Esophagus squamous epithelium (tissue), 5 donors: ENCODE measurements at places on chromosomes 1 and 21.

DNA sequence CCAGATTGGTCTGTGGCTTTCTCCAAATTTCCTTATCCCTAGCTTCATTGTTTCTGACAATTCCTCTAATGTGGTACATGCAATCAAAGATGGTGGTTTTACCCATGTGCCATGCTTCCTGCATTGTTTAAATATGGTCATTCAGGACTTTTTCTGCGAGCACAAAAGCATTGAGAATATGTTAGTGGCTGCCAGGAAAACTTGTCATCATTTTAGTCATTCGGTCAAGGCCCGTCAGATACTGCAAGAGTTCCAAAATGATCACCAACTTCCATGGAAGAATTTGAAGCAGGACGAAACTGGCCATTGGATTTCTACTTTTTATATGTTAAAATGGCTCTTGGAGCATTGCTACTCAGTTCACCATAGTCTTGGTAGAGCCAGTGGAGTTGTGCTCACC lies 3.7 kb downstream of the ZBED6 start:
- no peak for DNase-seq

- DNase-seq, result no peak
Observed at GRCh38 chr1:67013573-67013972, 40.4 kb downstream of the SLC35D1 start.

DNA sequence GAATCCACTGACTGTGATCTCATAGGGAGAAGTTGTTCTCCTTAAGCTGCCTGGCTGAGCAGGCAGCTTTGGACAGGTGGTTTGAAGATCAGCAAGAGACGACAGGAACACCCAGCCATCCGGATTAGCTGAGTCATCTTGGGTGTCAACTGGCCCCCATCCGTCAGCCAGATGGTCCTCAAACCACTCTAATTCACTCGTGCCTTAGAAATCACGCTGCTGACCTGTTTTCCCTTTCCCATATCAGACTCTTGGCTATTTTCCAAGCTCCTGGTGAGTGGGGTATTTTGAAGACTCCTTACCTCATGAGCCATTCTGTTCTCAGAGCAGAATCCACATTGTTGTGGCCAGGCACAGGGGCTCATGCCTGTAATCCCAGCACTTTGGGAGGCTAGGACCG lies 149.1 kb upstream of the L1TD1 start:
- DNase-seq, result no peak

DNA sequence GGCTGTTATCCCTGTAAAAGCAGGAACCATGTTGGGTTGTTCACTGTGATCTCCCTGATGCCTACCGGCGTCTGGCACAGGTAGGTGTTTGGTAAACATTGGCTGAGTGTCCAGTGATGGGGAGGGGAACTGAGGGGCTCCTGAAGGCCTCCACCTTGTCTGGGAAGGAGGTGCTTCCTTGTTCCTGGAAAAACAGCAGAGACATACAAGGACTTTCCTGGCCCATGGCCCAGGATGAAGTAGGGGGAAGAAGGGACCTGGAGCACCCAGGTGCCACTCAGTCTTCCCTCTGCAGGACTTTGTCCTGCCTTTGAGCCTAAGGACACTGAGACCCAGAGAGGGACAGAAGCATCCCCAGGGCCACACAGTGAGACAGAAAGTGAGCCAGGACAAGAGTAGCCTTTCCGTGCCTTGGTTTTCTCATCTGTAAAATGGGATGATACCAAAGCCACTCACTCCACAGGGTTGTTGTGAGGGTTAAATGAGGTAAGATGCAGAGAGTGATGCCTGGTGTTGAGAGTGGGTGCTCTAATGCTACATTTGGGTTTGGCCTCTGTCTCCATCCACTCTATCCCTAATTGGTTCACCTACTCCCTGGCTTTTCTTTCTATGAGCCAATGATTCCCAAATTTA lies 6.1 kb upstream of the HEYL start:
- no peak for DNase-seq

GRCh38 chr1:172673761-172674160 lies 14.9 kb downstream of the FASLG start:
- no peak for DNase-seq

DNA sequence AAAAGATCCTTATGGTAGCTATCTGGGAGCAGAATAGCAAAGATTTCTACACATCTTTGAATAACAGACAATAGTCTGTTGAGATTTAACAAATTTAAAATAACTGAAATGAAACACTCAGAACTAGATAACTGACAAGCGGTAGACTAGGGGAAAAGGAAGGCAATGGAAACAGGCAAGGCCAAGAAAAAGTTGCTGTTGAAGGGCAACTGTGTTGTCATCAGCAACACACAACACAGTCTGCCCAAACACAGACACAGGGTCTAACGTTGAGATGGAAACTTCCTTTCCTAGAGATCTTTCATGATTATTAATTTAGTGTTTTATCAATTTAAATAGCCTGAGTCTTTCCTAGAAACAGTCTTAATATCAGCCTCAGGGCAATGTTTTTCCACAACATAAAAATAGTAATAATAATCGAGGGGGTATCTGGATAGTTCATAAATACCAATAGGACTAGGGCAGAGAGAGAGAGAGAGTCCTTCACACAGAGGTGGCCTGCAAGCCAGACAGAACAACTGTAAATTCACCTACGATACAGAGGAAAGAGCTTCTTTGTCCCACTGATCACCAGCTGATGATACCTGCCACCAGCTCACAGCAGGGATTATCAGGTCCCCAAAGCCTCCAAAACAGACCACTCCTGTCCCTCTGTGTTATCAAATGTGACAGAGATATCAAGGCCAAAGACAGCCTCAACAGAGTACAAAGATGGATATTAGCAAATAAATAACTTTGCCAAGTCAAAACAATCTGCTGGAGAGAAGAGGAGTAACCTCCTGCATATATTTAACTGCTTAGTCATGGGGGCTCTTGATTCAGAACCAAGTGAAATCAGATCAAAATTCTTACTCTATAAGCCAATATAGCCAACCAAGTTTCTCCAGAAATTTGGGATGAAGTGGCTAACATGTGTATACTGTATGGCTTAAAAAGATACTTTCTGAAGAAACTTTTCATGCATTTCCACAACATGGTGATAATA lies 245.3 kb downstream of the SLC45A1 start:
- no peak for DNase-seq

DNA sequence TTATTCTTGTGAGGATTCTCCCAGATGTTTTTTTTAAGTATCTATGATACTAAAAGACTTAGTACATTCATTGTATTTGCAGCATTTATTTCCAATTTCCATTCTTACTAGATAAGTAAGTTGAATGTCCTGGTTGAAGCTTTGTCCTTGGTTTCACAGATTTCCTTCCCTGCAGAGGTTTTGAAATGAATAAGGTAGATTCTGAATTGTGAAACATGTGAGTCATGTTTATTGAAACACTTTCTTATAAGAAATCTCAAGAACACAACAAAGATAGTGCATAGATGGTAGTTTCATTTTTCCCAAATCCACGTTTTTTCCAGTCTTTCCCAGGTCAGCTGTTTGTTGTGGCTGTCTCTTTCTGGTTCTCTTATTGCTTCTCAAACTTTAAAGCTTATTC lies 24.8 kb downstream of the GABPA start:
- DNase-seq, result no peak

DNA sequence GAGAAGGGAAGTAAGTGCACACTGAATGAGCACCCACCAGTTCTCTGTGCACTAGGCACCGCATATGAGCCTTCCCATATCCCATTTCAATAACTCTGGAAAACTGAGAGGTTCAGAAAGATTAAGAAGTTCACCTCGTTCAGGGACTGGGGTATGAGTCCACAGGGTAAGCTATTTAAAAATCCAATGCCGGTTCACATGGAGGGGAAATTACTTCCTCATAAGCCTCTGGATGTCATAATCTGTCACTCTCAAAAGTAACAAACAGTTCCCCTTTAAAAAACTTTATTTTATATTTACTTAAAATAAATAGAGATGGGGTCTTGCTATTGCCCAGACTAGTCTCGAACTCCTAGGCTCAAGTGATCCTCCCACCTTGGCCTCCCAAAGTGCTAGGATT lies 1.9 kb downstream of the OR2B11 start:
- DNase-seq, result no peak

- DNase-seq, result no peak
Observed at GRCh38 chr1:76084029-76084627, 9.6 kb downstream of the ST6GALNAC3 start.

GRCh38 chr1:18099026-18099425 lies 8.6 kb upstream of the IGSF21 start:
- no peak for DNase-seq

DNA sequence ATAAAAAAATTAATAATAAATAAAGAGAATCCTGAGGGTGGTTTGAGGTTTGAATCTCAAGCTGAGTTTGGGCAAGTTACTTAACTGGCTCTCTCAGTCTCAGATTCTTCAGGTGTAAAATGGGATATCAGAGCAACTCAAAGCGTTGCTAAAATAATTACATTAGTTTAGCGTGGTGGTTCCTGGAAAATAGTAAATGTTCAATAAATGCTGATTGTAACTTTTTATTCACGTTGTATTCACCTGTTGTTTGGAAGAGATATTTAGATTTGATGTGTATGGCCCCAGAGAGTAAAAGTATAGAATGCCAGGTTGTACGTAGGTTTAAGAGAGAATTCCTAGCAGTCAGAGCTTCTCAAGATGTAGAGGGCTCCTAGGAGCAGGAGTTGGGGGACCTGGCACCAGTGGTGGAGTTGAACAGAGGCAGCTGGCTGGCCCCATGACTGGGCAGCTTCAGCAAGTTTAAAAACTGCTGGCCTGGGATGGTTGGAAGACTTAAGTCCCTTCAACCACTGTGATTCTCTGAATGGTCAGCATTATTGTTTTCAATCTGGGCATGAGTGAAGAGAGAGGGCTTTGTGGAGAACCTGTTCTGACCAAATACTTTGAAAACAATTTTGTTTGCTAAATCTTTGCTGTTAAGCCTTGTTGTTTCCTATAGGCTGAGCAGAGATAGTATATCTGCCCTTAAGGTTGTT lies 22.4 kb downstream of the PRCC start:
- DNase-seq, result no peak

DNA sequence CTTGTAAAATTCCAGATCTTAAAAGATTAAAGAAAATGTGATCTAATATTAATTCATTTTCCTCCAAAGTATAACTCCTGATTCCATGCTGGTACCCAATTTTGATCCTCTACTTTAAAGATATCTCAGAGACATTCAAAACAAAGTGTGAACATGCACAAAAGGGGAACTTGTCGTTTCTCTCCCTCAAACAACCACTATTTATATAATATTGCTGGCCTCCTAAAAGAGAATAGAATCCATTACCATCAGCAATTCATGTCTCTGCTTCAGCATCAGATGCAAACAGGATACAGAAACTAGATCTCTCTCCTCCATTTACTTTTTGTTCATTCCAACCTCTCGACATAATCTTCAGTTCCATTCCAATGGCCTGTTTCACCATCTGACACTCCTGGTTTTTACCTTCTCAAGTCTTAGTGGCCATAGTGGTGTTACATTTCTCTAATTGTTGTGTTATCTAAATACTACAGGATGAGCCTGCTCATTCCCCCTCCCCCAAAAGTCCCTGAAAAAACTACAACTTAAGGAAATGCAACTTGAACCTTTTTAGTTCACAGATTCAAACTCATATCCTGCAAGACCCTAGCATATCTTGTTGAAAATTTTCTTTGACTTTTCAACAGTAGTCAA lies 4.1 kb downstream of the NRIP1 start:
- no peak for DNase-seq

GRCh38 chr1:243543501-243543900 lies 287.7 kb downstream of the SDCCAG8 start:
- DNase-seq, result no peak

DNA sequence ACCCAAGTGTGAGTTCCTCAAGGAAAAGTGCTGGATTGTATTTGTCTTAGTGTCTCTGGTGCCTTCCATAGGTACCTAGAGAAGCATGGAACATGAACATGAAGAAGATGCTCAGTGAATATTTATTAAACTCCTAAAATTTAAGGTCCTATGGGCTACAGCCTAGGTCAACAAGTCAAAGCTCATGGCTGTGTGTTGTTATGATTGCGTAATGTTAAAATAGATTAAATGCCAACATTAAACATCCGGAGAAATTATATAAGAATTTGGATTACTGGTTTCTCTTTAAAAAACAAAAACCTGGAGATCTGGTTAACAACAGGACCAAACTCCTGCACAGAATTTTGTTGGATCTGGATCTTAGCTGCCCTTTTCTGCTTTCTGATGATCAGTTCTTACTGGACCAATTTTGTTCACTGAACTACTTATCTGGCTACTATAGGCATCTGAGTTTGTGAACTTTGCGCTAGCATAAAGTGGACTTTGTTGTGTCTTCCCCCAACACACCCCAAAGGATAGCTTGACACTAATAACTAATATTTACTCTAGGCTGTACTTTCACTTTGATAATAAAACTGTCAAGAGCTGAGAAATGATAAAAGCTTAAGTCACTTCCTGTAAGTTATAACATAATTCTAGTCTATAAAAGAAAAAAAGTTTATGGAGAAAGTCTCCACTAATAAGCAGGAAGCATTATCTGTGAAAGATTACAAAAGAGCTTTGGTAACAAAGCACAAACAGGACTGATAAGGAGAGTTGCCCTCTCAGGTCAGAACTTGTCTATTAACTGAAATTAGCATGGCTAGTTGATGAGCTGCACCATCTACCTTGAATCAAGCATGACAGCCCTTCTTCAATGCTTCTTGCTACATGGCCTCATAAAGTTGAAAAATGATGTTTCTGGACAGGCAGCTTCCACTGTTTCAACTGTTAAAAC lies 20.7 kb downstream of the F5 start:
- no peak for DNase-seq

DNA sequence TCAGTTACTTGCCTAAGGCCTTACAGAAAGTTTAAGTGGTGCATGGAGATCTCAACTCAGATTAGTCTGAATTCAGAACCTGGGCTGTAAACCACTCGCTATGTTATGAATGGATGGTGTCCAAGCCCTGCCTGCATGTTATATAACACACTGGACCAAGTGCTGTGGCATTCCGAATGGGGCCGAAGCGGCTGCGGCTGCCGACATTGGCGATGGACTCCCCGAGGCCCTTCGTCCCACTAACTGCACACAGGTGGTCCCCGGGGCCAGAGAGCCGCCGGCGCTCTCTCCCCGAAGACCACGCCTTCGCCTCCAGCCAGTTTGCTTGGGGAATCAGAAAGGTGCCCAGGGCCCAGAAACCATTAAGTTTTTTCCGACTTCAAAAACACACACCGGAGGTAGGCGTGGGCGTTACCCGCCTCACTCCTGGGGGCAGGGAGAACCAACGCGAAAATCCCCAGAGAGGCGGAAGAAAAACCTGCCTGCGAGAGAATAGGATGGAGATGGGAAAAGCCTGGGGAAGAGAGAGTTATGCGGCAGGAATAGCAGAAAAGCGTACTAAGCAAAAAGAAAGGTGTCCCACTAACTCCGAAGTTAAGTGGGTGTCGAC lies 579 bp upstream of the TENT5C start:
- no peak for DNase-seq

- no peak for DNase-seq
Observed at GRCh38 chr1:96096613-96097321, 624.8 kb upstream of the PTBP2 start.

DNA sequence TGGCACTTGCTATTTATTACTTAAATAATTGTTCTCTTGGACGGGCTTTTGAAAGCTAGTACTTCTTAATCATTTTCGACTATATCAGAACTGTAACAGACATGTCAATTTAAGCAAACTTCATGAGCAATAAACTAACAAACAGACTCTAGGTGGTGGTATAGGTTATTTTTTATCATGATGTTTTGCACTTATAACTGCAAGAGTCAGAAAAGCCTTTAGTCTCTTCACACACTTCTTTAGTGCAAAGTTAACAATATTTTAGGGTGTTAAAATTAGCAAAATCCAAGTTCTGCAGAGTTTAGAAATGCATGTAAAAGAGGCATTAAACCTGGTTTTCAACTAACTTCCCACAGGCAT lies 2.2 kb downstream of the NRIP1 start:
- no peak for DNase-seq
